Suppressor macrophage treated with lipopolysaccharide for 4 hours (primary cell): ENCODE measurements at places on chromosomes 3 and 15.

DNA sequence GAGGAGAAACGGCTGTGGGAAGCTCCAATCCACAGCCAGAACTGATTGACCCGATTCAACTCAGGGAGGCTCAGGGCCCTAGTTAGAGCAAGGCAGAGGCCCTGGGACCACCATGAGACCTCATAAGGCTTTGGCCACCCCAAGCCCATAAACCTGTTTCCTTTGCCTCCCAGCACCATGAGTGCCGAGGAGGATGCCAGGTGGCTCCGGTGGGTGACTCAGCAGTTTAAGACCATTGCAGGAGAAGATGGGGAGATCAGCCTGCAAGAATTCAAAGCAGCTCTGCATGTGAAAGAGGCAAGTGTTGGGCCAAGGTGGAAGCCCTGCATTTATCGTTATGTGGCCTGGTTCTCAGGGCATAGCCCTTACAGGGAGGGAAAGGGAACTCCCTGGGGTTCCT, 11.9 kb downstream of the NOX5 start:
- no peak for DNase-seq

DNA sequence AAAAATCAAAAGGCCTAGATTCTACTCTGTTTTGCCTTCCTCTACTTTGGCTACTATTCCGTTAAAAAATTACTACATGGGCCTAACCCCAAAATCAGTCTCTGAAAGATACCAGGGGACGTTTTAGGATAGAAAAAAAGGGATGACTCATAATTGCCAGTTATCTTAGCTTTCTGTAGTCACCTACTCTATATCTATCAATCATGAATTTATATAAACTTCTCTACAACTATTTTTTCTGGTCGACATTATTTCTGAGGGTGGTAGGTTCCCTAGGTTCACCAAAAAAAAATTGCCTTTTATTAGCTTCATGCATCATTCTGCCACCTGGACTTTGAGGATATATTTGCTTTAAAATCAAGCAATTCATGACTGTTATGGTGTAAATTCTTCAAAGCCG, 36.5 kb downstream of the RAF1 start:
- DNase-seq = no peak

GRCh38 chr3:68162644-68163043, 508.2 kb upstream of the SUCLG2 start:
- no peak for DNase-seq

- DNase-seq = no peak
Observed at GRCh38 chr3:74624301-74624700, 9.8 kb upstream of the CNTN3 start.

DNA sequence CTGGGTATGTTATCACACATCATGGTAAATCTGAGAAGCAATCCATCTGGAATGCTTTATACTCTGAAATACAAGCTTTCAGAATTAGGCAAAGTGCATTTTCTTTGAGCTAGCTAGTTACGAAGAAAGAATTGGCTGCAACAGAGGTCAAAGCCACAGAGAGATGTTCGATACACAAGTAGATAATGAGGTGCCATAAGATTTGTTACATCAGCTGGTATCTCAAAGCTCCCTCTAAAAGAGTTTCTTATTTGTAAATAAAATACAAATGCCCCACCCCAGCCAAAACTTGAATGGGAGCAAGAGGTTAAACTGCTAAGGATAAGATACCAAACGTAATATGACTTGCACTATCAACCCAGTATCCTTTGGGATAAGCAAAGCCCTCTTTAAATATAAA, 84.0 kb upstream of the SLCO3A1 start:
- no peak for DNase-seq

- peak; percentile 67 for DNase-seq
Observed at GRCh38 chr3:183427876-183428446, 458 bp downstream of the MCF2L2 start.

DNA sequence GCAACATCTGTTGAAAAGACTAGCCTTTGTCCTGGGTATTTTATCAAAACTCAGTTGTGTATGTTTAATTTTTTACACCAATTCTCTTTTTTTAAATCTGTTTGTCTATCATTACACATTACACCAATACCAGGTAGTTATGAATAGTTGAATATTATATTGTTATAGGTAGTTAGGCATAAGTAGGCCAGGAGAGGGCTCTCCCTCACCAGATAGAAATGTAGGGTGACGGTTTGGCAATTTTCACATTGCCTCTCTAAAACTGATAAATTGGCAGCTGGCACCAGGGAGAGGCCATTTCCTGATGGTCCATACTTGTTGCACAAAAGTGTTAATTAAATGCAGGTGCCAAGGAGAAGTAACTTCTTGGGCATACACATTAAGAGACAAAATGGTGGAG, 483.1 kb upstream of the EPHA6 start:
- DNase-seq = no peak

- DNase-seq = no peak
Observed at GRCh38 chr15:83164111-83164770, 43.4 kb downstream of the HDGFL3 start.

- DNase-seq = no peak
Observed at GRCh38 chr3:14346642-14347041, 55.8 kb upstream of the SLC6A6 start.

- DNase-seq = peak; percentile 73
Observed at GRCh38 chr3:149527531-149528339, 53.2 kb downstream of the TM4SF4 start.

DNA sequence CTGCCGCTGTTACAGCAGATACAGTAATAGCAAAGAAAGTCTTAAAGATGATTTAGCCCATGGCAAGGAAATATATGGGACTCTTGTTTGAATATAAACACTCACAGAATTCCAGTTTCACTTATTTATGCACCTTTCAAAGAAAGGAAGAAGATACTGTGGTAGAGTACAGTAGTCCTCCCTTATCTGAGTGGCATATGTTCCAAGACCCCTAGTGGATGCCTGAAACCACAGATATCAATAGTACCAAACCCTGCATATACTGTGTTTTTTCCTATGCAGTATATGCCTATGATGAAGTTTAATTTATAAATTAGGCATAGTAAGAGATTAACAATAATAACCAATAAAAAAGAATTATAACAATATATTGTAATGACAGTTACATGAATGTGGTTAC, 8.2 kb downstream of the MAP2K1 start:
- DNase-seq = no peak

DNA sequence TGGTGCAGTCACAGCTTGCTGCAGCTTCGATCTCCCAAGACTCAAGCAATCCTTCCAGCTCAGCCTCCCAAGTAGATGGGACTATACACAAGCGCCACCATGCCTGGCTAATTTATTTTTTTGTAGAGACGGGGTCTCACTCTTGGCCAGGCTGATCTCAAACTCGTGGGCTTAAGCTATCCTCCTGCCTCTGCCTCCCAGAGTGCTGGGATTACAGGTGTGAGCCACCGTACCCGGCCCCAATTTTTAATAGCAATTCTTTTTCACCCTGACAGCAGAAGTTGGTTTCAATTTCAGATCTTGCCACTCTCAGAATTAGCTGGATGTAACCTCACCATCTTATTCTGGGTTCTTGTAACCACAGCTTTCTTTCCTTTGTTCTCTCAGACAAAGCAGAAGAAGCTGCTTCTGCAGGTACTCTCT, 64.8 kb downstream of the TRIM71 start:
- DNase-seq = no peak

DNA sequence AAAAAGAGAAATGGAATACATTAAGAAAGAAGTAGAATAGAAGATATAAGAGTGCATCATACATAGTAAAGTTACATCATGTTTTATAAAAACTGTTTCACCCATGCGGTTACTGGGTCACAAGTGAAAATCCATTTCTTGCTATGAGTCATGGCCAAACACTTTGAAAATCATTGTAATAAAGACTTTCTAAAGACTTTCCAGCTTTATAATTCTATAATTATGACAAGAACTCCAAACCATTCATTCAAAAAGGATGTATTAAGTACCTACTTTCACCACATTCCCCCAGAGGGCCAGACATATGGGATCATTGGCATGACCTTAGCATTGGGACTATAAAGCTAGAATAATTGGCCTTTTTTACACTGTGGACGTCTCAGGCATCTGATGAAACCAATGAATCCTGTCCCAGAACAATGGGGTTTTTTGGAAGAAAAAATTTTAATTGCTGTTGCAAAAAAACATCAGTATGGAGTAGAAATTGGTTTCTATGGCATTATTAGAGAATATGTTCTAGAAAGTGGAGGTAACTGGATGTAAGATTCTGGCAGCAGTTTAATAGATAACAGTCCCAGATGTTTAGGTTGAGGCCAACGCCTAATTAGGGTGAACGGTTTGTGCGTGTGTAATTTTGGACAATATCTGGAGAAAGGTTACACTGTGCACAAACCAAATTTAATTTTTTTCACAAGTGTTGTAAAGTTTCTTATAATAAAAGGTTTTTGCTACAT, 3.3 kb upstream of the SKIC8 start:
- peak; percentile 66 for DNase-seq

- DNase-seq = no peak
Observed at GRCh38 chr15:20356911-20357480, 184.6 kb downstream of the GOLGA6L6 start.

- DNase-seq = no peak
Observed at GRCh38 chr3:81173514-81173913, 587.9 kb downstream of the GBE1 start.

DNA sequence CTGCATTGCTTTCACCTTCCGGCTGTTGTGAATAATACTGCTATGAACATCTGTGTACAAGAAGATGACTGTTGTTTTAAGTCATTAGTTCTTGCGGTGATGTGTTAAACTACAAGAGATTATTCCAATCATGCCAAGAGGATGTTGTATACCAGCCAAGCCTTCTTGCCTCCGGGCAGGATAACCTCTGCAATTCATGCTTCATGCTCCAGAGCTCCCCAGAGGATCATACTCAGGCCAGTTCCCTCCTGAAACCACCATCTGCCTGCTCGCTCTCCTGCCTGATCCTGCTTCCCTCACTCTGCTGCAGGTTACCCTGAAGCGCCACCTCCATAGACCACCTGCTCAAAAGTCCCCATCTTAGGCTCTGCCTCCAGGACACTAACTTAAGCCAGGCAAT, 187.1 kb upstream of the PROK2 start:
- DNase-seq = no peak

- DNase-seq = no peak
Observed at GRCh38 chr3:42632146-42632545, 21.4 kb upstream of the ZBTB47 start.

DNA sequence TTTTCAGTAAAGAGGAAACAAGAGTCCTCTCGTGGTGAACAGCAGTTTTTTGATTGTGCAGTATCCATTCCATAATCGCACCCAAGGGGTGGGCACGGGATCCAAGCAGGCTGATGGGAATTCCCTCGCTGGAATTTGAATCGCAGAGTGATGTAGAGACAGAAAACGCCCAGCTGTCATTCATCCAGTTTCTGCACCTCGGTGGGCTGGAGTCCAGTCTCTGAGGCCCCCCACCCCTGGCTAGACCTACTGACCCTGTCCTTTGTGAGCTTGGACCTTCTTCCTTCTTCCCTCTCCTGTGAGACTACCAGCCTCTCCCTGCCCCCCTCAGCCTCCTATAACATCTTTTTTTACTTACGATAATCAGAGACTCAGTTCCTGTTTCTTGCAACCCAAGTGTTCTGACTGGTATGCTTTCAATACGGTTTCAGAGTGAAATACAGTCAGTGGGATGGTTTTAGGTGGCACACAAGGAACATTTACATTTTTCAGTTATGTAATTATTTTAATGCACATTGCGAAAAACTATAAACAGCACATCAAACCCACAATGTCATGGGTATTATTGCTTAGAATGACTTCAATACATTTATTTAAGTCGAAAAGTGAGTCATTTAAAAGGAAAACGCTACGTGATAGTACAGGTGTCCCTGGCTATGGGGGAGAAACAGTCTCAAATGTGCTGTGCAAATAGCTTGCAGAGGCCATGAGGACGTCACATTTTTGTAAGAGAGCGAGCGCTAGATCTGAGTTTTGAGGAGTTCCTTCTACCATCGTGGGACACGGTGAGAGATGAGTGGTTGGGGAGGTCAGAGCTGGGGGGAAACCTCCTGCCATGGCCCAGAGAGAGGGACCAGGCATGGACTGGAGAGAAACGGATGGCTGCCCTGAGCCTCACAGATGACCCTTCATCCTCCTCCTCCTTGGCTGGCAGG, 37.5 kb upstream of the CHST2 start:
- peak; percentile 63 for DNase-seq

GRCh38 chr15:38695249-38696108, 130.9 kb upstream of the RASGRP1 start:
- DNase-seq = no peak

DNA sequence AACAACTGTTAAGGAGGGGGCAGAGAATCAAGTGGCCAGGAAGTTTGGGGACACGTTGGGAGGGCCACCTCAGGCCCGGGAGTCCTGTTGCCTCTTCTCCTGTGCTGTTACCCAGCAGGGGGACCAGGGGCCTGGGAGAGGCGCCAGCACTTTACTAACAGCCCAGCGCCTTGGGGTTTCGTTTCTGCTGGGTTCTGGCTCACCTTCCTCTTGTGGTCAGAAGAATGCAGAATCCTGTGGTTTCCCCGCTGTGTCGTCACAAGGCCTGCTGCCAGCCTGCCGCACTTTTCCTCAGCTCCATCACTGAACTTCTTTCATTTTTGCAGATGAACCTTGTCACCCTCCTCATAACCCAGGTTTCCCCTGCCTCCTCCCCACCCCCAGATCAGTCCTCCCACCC, 67.7 kb downstream of the SLC30A4 start:
- peak; percentile 98 for DNase-seq

DNA sequence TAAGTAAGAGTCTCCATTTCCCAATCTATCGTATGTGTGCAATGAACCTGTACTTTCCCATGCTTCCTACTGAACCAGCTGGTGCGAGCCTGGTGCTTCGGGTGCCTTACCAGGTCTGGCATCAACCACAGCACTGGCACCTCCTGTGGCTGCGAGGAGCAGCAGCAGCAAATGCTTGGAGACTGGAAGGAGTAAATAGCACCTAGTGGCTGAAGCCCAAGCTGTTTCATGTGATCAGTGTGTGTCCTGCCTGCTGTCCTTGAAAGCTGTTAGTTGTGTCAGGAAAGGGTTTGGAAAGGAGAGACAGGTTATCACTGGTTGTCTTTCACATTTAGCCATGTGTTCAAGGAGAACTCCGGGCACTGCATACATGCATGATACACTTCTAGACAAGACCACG, 31.8 kb downstream of the PCOLCE2 start:
- DNase-seq = no peak

- no peak for DNase-seq
Observed at GRCh38 chr3:88141458-88142083, 8.2 kb upstream of the C3orf38 start.

DNA sequence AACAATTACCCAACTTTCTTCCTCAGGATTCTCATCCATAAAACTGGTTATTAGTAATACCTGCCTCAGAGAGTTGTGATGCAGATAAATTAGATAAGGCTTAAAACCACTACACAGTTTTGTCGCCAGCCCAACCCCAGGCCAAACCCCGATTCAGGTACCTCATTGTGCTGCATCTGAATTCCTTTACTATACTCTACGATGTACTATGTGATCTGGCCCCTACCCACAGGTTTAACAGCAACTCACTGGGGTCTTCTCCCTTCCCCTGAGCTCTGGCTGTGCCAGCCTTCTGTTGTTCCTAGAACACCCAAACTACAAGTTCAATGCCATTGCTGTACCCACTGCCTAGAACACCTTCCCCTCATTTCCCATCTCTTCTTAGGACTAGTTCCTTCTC, 64.6 kb downstream of the MYO5A start:
- no peak for DNase-seq
